ENCODE measurements at places on chromosomes 13 and 19. TPM values are rescaled to one million over a fixed set of nuclear protein-coding genes. Genes with fewer than 3 reads are reported as not detected.

DNA sequence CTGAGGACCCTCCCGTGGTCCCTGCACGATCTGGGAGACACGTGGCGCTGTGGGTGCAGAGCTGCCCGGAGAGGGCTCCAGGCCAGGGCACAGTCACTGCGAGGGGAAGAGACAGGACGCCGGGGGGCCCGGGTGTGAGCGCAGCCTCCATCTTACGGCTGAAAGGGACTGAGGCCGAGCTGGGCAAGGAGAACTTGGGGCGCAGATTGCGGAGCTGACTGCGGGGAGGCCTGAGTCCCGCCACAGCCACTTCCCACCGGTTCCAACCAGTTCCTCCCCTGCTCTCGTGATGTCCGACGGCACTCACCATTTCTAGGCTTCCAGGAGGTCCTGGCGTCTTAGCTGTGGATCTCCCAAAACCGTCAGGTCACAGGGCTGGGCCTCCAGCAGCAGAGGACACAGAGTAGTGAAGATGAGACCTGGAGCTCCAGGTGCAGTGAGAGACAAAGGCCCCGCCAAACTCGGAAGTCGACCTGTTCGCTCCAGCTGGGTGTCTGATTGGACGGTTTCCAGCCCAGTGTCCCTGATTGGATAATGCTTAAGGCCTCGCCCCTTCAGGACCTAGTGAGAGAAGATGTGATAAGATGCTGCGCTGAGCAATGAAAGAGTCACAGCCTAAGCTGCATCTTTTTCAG lies 4.8 kb upstream of the ZNF253 start:
- H3K4me3 ChIP-seq = no peak overlapping the region

DNA sequence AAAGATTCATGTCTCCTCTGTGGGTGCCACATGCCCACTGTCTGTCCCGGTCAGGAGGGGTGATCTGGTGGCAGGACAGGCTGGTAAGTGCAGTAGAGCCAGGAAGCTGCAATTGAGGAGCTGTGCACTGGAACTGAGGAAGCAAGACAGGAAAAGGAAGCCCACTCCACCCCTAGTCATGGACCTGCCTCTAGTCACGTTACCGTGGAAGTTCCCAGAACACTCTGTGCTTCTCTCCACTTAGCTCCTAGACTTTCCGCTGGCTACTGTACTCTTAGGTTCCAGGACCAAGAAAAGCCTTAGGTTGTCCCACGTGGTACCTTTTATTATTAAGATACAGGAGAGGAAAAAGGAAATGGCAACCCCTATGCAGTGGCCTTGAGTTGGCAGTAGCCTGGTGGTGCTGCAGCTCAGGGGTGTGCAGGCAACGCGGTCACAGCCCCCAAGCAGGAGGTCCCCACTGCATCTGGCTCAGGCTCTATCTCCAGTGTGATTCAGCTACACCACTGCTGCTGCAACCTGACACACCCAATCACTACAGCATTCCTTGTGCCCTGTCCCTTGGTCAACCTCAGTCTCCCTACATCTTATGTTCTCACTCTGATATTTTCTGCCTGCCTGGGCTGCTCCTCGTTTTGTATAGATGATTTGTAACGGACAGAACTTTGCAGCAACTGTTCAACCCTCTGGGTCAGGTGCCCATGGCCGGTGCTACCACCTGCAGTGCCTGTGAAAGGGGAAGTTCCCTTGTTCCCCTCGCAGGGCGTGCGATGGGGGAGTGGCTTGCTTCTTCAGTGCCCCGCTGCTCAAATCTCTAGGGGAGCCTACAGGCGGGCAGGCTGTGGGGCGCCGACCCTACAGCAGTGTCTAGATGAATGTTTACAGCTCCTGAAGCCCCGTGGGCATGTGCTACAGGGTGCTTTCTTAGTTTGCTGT lies 24.4 kb upstream of the GPR12 start:
- H3K4me3 ChIP-seq = no peak overlapping the region
- H3K36me3 ChIP-seq = no peaks in the 10 kb centered on the region
- H3K4me1 ChIP-seq = no peaks in the 10 kb centered on the region
- H3K27me3 ChIP-seq = peaks cover 17% of the 10 kb centered on the region
- no peak for DNase-seq

DNA sequence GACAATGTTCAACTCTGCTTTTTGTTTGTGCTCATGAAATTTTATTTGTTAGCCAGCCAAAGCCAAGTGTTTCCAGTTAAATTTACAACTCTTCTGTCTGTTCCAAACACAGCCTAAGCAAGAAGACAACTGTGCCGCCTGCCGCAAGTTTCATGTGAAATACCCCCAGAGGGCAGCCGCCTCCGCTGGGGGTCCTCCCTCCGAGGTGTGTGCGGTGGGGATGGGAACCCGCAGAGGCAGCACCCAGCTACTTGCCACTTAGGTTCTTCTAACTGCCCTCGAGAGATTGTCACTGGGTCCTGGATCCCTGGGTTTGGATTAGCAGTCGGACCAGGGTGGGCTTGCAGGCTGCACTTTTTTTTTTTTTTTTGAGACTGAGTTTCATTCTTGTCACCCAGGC lies 28.5 kb downstream of the ATP11A start:
- no peak for DNase-seq
- H3K4me3 ChIP-seq = no peak overlapping the region
- H3K36me3 ChIP-seq = peaks cover 2% of the 10 kb centered on the region
- H3K4me1 ChIP-seq = no peaks in the 10 kb centered on the region
- H3K27ac ChIP-seq = no peak overlapping the region

DNA sequence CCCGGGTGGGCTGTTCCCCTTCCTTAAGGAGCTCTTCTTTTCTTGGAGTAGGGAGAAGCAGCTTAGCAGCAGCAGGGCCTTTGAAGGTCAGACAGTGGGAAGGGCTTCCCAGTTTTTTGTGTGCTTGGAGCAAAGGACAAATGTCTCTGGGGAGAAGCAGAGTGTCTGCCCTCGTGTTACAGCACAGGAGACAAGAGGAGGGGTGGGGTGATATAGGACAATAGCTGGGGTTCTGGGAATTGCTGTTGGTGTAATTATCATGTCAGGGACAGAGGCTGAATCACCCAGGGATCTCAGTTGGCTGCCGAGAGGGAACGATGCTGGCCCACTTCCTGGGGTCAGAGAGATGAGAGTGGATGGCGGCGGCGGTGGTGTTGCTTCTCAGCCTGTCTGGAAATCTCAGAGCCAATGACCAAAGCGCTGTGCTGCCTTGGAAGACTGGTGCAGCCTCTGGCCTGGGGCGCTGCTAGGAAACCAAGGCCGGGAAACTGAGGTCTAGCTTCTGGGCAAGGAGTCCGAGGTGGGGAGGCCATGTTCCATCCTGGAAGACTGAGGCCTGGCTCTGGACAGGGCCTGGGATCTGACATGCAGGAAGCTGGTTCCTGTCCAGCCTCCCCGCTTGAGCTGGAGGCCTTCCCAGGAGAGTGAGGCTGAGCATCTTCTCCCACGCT lies 1.2 kb downstream of the INAFM1 start:
- H3K4me1 ChIP-seq = peaks cover 31% of the 10 kb centered on the region
- H3K27me3 ChIP-seq = no peaks in the 10 kb centered on the region
- peak overlapping the region; percentile 75 for H3K27ac ChIP-seq
- no peak for DNase-seq
- H3K4me3 ChIP-seq = peak overlapping the region; percentile 71
- H3K36me3 ChIP-seq = peaks cover 3% of the 10 kb centered on the region

- no peak overlapping the region for H3K4me3 ChIP-seq
- DNase-seq = no peak
- H3K36me3 ChIP-seq = no peaks in the 10 kb centered on the region
- peaks cover 2% of the 10 kb centered on the region for H3K4me1 ChIP-seq
- H3K27ac ChIP-seq = no peak overlapping the region
- H3K27me3 ChIP-seq = no peaks in the 10 kb centered on the region
These were observed 15.4 kb downstream of the CERS4 start for GRCh38 chr19:8224394-8225145.

GRCh38 chr19:44657211-44657921 lies 13.7 kb downstream of the PVR start:
- H3K27me3 ChIP-seq = no peaks in the 10 kb centered on the region
- H3K4me1 ChIP-seq = peaks cover 7% of the 10 kb centered on the region
- H3K36me3 ChIP-seq = peaks cover 35% of the 10 kb centered on the region
- peak overlapping the region; percentile 50 for H3K27ac ChIP-seq
- DNase-seq = peak; percentile 91

DNA sequence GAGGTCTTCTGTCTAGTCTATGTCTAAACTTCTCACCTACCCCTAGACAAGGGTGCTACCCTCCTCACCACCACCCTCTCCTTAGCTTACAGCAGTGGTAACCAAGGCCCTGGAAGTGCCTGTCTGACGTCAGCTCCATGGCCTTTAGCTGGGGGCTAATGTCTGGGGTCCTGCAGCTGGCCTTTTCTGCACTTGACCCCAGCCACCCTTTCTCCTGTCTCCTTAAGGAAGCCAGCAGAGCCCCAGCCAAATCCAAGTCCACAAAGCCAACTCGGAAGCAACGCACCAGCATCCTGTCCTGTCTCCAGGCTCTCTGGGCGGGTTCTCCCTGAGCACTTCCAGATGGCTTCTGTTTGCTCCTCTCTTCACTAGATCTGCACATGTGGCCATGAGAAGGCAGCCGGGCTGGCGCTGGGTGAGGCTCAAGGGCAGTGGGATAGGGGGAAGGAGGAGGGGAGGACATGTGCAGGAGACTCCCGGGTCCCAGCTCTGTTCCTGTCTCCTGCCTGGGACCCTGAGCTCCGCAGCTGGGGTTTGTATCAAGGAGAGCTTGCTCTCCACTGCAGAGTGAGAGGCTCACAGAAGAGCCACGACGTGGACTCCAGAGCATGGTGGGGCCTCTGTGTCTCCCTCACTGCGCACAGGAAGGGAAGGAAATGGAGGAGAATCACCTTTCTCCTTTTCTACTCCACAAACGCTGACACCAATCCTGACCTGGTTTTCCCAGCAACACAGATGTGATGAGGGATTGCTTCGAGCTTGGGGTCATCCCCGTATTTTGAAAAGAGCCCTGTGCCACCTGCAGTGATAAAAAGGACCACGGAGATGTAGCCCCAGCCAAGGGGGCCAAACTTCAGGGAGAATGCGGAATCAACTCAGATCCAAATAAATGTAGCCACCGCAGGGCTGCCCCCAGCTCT lies 204.2 kb downstream of the USP12 start:
- H3K36me3 ChIP-seq = no peaks in the 10 kb centered on the region
- DNase-seq = no peak
- peaks cover 8% of the 10 kb centered on the region for H3K4me1 ChIP-seq
- no peak overlapping the region for H3K27ac ChIP-seq

Gene NLRP7
- not detected for total RNA-seq

Gene METTL21C
- not detected for total RNA-seq

Gene MAB21L1
- 9.0 TPM for total RNA-seq
